Activated CD4-positive, alpha-beta T cell treated with anti-CD3 and anti-CD28 coated beads, Interleukin-2, amount 10 ng/mL, durations not matched to agents 24 days and 14 days (primary cell): ENCODE measurements at places on chromosomes 7 and 10.

DNA sequence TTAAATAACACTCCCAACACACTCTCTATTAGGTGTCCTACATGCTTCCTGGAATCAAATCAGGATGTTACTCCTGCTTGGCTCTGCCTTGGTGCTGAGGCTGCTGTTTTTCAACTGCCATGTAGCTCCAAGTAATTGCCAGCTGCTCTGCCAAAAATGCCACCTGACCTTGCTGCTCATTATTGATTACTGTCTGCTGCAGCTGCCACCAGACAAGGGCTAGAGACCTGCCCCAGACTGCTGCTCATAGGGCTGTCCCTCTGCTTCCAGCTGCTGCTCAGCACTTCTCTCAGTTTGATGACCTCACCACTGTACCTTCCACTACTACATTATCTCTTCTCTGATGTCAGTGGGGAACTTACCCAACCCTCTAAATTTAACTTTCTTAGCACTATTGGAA is 102.5 kb downstream of the PCLO start:
- H3K4me1 ChIP-seq: no peaks in the 10 kb centered on the region
- no peak overlapping the region for H3K27ac ChIP-seq
- DNase-seq: no peak
- no peak overlapping the region for H3K4me3 ChIP-seq
- H3K36me3 ChIP-seq: no peaks in the 10 kb centered on the region

DNA sequence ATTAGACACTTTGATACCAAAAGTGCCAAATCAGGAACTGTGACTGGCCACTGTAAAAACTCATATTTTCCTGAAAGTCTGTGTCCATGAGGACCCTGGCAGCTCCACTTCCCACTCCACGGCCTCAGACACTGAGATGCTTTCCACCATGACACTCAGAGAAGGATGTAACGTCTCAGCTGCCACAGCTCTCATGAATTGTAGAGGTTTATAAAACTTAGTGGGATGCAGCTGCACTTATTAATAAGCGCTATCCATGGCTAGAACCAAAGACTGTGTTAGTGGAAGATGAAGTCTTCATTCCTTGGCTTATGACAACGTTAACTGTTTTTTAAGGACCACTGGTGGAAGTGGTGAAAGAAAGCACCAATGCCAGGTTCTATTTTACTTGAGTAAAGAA is 121.0 kb downstream of the ITIH5 start:
- H3K4me1 ChIP-seq: no peaks in the 10 kb centered on the region
- no peak for DNase-seq
- H3K36me3 ChIP-seq: no peaks in the 10 kb centered on the region
- no peak overlapping the region for H3K27ac ChIP-seq
- no peak overlapping the region for H3K4me3 ChIP-seq

DNA sequence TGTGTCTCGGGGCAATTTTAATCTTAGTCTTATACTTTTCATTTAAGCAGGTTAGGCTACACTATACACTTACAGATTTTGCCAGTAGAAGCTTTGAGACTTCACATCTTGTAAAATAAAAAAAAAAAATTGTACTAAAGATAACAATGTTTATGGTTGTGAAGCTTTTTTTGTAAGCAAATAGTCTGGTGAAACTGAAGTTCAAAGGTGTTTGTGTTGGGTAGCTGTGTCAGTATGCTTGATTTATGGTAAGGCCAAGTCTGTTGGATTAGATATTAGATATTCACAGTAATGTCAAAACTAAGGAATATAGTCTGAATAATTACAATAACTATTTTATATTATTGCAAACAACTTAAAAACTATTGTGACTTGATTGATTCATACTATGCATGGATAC is 31.0 kb upstream of the PRSS1 start:
- no peaks in the 10 kb centered on the region for H3K27me3 ChIP-seq
- H3K36me3 ChIP-seq: no peaks in the 10 kb centered on the region
- DNase-seq: no peak
- H3K4me1 ChIP-seq: peaks cover 30% of the 10 kb centered on the region
- H3K4me3 ChIP-seq: no peak overlapping the region

DNA sequence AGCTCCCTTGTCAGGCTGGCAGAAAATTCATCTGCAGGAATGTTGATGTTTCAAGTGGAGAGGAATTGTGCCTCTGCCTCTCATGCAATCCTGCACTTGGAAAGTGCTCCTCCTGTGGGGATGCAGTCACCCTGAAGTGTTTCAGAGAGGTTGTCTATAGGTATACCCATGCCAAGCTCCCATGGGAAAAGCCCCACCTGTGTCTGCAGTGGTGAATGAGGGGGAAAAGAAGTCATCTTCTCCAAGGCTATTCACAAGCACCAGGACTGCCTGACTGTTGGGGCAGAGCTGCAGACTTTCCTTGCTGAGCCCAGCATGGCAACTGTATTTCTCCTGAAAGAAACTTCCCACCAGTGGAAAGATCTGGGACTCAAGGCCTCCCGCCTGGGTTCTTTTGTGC is 35.5 kb downstream of the GPR22 start:
- peaks cover 13% of the 10 kb centered on the region for H3K4me1 ChIP-seq
- no peaks in the 10 kb centered on the region for H3K27me3 ChIP-seq
- no peak for DNase-seq
- no peak overlapping the region for H3K4me3 ChIP-seq
